Activated CD4-positive, CD25-positive, alpha-beta regulatory T cell (primary cell): ENCODE measurements at places on chromosomes 16 and 17.

- DNase-seq = no peak
Observed at GRCh38 chr17:81448950-81449349, 53.7 kb downstream of the BAHCC1 start.

GRCh38 chr16:3655030-3655395 lies 522 bp downstream of the DNASE1 start:
- no peak for DNase-seq

DNA sequence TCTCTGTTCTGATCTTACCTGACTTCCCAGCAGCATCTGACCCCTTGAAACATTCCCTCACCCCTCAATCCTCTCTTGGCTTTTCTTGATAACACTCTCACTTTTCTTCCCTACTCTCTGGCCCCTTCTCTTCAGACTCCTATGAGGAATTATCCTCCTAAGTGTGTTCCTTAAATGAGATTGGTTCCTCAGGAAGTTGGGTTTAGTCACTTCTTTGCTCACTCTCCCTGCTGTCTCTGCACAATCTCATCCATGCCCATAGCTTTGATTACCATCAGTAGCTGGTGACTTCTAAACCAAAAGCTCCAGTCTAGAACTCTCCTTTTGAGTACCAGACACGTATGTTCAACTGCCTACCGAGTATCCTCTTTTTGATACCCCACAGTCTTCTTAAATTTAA lies 13.0 kb downstream of the MED24 start:
- no peak for DNase-seq

DNA sequence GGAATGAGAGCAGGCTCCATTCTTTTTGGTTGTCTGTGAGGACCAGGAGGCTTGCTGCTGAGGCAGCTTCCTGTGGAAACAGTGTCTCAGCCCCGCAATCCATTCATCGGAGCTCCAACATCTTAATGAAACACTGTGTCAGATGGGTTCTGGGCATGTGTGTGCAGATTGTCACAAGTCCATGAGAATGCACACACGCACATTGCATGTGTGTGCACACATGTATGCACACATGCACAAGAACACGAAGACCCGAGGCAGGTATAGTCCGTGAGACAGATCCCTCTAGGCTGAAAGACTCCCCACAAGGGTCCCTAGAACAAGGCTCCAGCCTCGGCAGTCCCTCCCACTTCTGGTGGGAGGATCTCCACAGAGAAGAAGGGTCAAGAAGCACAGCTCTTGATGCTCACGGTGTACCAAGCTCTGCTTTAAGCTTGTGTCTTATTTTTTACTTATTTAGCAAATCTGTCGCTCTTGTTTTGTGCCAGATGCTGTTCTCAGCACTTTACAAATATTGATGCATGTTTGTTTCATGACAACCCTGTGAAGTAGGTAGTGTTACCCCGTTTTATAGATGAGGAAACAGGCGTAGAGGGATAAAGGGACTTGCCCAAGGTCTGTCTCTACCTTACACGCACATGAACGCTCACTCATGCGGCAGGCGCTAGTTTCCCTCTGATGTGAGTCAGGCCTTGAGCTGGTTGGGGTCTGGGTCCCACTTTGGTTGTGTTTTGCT lies 213.1 kb downstream of the SEC14L1 start:
- DNase-seq = no peak

DNA sequence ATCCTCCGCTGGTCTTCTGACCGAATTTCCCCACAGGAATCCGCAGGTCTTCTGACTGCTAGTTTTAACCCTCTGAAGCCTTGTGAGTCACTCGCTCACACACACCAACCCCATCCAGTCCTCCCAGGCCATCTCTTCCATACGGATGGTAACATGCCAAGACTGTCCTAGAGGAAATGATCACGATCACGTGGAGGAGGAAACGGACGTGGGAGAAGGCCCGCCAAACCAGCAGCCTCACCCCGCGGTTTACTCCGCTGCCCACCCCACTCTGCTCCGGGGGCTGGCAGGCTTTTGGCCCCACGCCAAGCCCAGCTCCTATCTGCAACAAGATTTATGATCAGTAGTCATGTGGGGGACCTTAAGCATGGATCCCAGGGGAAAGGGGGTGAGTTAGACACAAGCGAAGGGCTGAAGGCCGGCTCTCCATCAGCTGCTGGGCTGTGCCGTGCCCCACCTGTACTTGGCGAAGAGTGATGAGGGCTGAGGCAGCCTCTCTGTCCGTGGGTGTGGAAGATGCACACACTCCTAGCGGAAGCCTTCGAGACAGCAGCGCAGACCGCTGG lies 1.5 kb upstream of the FAAP100 start:
- DNase-seq = no peak

DNA sequence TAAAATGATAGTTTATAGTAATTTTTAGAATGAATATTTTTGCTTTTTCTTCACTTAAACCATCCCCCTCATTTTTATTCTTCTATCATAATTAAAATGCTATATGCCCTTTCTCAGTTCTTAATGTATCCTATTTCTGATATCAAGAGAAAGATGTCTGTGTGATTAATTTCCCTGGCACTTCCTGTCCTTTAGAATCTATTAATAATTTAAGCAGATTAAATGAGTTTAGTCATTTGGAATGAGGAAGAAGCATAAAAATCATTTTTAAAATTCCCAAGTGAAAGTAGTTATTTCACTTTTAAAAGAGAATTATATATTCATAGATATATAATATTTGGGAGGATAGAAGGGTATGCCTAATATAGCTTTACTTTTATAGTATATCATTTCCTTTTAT lies 27.8 kb upstream of the CDR2 start:
- no peak for DNase-seq

GRCh38 chr17:69525920-69526841 lies 111.7 kb downstream of the MAP2K6 start:
- DNase-seq = no peak
